G401 (cell line): ENCODE measurements at places on chromosomes 2 and 18.

DNA sequence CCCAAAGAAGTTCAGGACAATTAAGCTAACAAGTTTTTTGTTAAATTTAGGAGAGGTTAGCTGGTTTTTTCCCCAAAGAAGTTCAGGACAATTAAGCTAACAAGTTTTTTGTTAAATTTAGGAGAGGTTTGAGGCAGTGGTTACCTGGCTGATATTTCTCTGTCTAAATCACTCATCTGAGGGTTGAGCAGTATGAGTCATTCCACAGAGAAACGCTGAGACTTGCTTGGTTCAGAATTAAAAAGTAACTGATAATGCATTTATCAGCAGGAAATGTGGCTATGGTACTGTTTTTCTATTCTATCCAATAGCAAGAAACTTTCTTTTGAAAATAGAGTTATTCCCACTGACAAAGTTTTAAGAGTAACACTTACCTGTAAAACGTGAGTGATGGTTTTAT lies 22.8 kb upstream of the KIDINS220 start:
- DNase-seq: no peak

GRCh38 chr2:149739171-149739882 lies 151.8 kb upstream of the MMADHC start:
- peak; percentile 61 for DNase-seq

DNA sequence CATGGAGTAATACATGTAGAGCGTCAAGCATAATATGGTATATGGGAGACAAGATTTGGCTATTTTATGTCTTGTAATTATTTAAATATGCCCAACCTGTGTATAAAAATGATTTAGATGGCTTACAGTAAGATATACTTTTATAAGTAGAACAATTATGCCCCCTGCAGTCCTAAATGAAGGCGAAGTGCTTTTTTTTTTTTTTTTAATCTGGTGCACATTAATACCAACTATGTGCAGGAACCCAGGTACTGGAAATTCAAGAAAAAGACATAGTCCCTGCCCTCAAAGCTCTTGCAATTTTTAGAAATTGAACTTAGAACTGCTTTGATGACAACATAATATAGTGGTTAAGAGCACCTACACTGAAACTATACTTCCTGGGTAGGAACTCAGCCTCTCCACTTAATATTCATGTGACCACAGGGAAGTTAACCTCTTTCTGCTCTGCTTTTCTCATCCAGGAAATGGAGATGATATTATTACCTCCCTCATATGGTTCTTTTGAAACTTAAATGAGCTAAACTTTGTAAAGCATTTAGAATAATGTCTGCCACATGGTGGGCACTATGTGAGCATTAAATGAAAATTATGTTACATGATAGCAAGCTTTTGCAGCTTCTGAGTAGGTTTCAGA lies 38.1 kb downstream of the AFTPH start:
- no peak for DNase-seq

DNA sequence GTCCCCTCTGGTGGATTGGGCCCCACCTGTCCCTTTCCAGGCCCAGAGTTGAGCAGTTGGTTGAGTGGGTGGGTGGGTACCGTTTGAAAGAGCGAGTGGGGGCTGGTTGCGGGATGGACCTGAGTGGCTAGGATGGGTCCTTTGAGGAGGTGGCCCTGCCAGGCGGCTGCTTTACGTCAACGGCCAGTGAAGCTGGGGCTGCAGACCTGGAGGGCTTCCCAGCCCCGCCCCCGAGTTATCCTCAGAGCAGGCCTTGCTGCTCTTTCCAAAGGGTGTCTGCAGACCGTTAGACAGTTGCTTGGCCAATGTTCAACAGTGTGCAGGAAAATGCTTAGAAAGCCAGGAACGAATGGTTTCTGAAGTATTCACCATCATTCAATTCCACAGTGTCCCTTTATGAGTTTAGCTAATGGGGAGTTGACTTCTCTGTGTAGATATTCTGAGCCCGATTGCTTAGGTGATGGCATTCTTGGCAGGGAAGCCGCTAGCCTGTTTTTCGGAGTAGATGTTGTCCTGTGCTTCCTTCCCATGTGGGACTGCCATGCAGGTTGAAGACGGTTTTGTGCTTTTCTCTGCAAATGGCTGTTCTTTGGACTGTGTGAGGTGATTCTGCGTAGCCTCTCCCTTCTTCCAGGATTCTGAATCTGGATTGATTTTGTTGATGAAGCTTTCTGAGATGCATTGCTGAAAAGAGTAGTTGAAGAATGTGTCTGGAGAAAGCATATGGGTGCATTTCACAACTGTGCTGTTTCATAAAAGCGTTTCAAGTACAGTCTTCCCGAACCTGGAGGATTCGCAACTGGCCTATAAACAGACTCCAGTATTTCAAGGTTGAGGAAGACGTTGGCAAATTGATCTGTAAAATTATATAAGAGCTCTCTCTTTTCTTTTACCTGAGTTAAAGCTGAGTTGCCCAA lies 45.8 kb downstream of the LDLRAD4 start:
- peak; percentile 63 for DNase-seq

DNA sequence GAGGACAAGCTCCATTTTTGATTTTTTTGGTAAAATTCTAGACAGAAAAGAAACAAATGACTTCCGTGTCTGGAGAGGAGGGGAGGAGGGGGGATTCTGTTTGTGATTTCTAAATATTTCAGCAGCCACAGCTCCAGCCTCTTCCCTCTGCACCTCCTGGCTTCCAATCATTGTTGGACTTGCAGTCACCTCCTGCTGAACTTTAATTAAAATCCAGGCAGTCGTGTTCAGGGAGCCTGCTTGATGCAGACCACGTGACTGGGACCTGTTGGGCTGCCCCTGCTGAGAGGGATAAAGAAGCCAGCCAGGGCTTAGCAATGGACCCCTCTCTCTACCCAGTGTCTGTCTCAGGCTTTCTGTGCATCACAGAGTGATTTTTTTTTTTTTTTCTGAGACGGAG lies 115.1 kb downstream of the SH3BP4 start:
- DNase-seq: peak; percentile 37

DNA sequence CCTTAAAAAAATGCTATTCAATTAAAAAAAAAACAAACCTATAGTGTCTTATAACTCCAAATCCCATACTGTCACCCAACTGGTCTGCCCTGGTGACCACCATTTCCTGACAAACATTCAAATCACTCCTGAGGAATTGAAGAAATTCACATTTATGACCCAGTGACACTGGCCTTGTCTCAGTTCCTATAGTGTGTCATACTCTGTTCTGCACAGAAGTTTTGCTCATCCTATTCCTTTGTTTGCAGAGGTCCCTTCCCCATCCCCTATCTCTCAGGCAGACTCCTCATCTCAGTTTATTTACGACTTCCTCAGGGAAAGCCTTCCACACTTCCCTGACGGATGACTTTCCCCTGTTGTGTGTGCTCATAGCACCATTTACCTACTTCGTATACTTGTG lies 14.7 kb downstream of the ZC3H6 start:
- DNase-seq: no peak

GRCh38 chr18:60022671-60023276 lies 123.0 kb downstream of the PMAIP1 start:
- no peak for DNase-seq

- DNase-seq: no peak
Observed at GRCh38 chr2:59312967-59313940, 1072.1 kb upstream of the FANCL start.

DNA sequence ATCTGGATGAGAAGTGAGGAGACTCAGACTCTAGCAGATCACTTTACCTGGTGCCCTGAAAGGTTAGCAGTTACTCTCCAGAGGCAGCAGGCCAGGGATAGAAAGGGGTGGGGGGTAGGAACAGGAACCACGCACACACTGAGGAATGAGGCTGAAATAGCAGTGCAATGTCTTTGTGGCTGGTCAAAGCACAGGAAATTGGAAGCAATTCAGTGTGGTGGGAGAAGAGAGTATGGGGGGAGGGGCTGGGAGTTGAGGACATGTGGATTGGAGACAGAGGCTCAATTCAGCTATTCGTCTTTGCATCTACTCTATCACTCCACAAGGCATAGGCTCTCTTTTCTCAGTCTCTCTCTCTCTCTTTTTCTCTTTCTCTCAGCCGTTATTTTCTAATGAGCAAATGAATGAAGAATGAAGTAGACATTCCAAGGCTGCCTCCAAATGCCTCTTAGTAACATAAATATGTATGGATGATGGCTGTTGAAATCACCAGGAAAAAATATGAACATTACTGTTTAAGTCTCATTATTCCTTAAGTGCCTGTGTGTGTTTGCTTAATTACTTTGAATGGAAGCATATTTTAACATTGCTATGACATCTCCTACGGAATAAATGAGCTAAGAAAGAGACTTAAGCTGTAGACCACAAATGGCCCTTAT lies 979.4 kb downstream of the TSN start:
- no peak for DNase-seq

- DNase-seq: peak; percentile 54
Observed at GRCh38 chr2:229795058-229795457, 80.7 kb upstream of the DNER start.

GRCh38 chr2:168529900-168530561 lies 74.0 kb downstream of the CERS6 start:
- peak; percentile 42 for DNase-seq

DNA sequence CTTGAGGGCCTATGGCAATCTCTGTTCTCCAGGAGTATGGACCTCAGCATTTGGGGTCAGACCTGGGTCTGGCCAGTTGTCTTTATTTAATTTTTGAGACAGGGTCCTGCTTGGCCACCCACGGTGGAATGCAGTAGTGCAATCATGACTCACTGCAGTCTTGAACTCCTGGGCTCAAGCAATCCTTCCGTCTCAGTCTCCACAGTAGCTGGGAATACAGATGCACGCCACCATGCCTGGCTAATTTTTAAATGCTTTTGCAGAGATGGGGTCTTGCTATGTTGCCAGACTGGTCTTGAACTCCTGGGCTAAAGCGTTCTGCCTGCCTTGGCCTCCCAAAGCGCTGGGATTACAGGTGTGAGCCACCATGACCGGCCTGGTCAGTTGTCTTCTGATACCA lies 46.4 kb upstream of the INHBB start:
- DNase-seq: no peak

DNA sequence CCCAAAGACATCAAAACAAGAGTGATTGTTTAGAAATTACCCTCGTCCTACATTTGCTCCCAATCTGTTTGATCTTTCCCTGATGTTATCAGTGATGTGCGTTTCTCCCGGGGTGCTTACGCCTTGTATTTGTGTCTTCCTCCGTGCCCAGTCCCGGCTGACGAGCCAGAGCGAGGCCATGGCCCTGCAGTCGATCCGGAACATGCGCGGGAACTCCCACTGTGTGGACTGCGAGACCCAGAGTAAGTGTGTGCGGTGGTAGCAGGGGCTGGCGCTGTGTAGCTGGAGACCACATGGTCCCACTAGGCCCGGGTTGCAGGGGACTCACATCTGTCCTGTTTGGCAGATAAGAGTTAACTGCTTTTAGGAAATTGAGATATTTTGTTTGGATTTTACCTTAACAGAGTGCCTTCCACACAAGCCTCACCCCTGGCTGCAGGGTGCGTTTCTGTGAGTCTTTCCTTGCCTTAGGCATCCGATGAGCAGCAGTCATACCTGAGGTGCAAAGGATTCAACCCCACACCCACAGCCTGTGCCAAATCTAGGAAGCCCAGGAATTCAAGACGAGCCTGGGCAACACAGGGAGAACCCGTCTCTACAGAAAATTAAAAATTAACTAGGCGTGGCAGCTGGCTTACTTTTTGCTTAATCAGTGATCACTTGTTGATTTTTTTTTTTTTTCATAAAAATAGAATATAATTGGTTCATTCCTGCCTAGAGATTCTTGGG lies 127.4 kb downstream of the GBX2 start:
- DNase-seq: no peak

GRCh38 chr18:51433296-51433695 lies 235.8 kb upstream of the MEX3C start:
- no peak for DNase-seq

GRCh38 chr2:195672674-195673073 lies 15.6 kb downstream of the SLC39A10 start:
- DNase-seq: no peak

- DNase-seq: no peak
Observed at GRCh38 chr2:9114458-9114857, 92.2 kb upstream of the ASAP2 start.

DNA sequence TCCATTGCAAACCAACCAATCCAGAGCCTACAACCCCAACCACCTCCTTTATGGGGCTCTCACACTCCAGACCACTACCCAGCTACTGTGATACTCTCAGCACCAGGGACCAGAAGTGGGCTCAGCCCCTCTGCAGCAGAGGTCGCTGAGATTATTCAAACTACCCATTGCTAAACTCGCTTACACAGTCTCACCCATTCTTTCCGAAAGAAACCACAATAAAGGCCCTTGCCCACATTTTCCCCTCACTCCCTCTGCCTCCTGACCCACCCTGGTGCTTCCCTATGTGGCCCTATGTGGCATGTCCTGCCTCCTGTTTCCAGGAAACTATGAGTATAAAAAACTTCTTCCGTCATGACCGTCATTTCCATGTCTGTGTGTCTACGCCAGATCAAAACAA lies 10.7 kb downstream of the TEX51 start:
- DNase-seq: no peak

- no peak for DNase-seq
Observed at GRCh38 chr18:25097057-25097456, 254.9 kb downstream of the ZNF521 start.

DNA sequence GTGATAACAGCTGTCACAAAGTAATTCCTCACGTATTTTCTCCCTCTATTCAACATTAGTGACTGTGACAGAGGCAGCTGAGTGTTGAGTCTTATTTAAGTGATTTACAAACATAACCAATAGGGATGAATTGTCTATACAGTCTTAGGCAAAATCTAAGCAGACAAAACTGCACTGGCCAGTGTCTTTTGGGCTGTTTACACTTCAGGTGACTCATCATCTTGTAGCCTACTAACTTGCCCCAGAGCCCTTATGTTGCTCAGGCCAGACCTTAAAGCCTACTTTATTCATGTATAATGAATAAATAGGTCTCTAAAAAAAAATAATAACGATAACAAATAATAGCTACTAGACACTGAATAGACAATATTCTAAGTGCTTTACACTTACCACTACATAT lies 17.2 kb downstream of the THOC1 start:
- peak; percentile 22 for DNase-seq

DNA sequence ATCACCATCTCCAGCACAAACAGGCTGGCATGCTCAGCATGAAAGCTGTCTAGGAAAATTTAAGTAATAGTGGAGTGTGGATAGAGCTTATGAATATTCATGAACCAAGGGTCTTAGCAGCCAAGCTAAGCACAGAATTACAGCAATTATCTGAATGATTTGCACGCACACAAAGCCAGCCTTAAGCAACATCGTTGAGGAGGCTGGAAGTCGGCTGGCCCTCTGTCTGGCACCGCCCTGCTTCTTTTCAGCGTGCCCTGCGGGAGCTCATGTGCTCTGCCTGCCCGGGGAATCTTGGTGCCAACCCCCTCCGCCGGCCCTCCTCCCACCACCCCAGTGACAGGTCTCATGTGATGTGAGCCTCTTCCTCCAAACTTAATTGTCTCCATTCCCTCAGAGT lies 540.1 kb downstream of the CMPK2 start:
- DNase-seq: no peak
